Transverse colon (tissue), 4 donors: ENCODE measurements at places on chromosomes 16 and 17. TPM values are rescaled to one million over a fixed set of nuclear protein-coding genes. Genes with fewer than 3 reads are reported as not detected.

DNA sequence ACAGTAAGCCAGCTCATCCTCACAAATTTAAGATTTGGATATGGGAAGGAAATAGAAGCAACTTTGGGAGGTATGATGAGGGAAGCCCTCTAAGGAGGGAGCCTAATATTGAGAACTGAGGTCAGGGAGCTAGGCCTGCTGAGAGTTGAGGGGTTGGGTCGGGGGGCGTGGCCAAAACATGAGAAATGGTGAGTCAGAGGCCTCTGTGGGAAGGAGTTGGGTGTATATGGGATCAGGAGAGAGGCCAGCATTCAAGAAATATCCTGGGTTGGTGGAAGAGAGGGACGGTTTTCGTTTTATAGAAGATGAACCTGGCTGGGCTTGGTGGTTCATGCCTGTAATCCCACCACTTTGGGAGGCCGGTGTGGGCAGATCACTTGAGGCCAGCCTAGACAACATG lies 48.4 kb downstream of the CLEC16A start:
- peak; percentile 25 for DNase-seq

DNA sequence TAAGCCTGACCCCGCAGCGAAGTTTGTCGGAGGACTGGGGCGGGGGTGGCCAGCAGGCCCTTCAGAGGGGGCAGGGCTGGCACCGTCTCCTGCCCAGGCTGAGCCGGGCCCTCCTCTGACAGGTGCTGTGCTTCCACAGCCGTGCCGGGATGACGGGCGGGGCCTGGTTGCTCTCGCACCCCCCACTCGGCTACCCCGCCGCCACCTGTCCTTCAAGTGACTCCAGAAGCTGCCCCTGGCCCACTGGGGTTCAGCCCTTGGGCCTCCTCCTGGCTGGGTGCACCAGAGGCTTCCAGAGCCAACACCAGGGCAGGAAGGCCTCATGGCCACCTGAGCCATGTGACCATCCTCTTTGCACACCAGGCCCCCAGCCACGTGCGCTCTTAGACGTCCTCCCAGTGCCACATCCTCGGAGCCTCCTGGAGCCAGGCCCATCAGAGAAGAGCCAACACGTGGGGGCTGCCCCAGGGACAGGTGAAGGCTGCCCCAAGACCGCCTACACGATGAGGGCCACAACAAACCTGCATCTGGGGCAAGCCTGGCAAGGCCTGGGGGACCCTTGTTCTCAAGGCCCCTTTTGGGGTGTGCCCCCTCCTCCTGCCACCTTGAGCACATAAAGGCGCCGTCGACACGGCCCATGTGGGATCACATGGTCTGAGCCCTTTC lies 7.2 kb downstream of the PDIA2 start:
- DNase-seq: no peak

DNA sequence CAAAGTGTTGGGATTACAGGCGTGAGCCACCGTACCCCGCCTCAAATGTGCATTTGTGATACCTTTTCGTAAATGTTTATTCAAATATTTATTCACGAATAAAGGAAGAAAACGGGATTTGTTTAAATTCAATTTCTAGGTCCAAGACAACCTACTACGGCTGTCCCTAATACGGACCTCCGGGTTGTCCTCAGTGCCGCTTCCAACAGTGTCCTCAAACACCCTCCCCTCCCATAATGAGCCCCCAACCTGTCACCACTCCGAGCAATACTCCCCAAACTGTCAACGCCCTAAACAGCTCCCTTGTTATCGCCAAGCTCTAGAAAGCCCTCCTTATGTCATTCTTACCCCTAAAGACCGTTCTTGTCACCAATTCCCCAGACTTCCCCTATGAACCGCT lies 539 bp upstream of the GABARAPL2 start:
- no peak for DNase-seq

- DNase-seq: peak; percentile 86
Measured at GRCh38 chr17:11618861-11619566, 20.7 kb downstream of the DNAH9 start.

Gene SLC5A11
- total RNA-seq: not detected

DNA sequence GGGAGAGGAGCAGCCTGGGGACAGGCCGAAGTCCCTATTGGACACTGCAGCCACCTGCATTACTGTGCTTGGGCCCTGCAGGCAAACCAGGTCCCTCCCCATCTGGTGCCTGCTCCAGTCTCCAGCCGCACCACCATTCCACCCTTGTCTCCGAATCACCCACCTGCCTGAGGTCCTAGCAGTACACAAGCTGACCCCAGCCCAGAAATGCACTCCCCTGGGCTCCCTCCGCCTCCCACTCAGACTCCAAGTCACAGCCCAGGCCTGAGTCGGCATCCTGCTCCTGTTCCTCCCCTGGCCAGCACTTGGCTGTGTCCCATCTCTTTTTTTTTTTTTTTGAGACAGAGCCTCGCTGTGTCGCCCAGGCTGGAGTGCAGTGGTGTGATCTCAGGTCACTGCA lies 6.3 kb downstream of the UNC13D start:
- no peak for DNase-seq

Gene SCGB1C2
- not detected for total RNA-seq

DNA sequence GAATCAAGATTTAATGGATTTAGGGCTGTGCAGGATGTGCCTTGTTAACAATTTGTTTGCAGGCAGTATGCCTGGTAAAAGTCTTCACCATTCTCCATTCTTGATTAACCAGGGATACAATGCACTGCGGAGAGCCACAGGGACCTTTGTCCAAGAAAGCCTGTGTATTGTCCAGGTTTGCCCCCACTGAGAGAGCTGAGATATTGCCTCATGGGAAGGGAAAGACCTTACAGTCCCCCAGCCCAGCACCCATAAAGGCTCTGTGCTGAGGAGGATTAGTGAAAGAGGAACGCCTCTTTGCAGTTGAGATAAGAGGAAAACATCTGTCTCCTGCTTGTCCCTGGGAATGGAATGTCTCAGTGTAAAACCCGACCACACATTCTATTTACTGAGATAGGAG lies 2169.6 kb downstream of the TP53TG3F start:
- no peak for DNase-seq

Gene MT4
- not detected for total RNA-seq

Gene ZNF267
- total RNA-seq: 14.1 TPM
